NCI-H2171 treated with DMSO at 0.1 percent for 48 hours (cell line): ENCODE measurements at places on chromosomes 2 and 18.

DNA sequence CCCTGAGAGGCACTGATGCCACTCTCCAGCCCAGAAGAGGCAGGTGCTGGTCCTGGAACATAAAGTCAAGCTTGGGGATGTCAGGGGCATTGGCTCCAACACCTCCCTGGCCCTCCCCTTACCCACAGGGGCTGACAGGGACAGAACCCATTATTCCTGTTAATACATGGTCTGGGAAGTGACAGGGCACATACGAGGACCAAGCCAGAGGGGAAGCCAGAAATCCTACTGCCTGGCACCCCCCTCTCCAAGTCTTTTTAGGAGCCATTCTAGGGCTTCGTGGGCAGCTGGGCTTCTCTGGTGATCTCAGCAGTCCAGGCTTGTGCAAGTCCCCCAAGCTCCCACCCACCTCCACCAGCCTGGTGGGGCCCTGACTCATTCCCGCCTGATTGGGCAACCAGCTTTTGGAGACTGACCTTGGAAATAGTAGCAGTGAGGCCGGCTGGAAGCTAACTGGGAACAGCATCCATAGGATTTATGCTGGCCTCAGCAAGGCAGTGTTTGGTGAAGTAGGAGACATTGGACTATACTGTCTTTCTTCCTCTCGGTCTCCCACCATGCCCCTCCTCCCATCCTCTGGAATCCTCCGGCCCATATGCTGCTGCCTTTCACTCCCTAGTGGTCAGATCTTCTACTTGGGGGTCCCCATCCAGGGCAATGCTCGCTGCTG lies 86.4 kb upstream of the HK2 start:
- DNase-seq: no peak

DNA sequence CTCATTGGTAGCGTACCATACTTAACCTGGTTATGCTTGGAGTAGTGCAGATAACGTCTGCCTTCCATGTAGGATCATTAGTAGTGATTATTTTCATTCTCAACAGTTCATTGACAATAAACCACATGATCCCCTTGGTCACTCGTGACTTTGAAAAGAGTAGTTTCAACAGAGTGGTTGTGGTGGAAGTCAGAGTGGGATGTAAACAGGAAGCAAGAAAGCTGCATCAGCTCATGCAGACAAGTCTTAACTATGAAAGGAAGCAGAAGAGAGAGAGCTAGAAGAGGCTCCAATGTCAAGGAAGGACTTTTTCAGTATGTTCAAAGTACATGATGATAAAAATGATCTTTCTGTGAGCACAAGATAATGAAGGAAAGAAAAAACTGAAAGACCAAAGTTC lies 287.4 kb downstream of the MBD2 start:
- no peak for DNase-seq

DNA sequence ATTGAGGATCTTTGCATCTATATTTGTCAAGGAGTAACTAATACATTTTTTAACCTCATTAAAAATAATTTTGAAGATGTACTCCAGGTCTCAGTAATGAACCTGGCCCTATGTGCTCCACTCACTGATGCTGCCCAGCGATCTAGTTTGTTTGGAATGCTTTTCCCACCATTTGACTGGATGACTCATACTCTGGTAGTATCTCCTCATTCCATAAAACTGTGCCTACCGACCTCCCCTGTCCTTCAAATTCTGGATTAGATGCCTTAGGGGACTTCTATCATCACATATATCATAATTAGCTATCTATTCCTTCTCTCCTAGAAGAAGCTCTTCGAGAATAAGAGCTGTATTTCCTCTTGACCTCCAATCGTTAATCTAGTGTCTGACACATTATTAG lies 83.8 kb downstream of the FAM117B start:
- DNase-seq: no peak

DNA sequence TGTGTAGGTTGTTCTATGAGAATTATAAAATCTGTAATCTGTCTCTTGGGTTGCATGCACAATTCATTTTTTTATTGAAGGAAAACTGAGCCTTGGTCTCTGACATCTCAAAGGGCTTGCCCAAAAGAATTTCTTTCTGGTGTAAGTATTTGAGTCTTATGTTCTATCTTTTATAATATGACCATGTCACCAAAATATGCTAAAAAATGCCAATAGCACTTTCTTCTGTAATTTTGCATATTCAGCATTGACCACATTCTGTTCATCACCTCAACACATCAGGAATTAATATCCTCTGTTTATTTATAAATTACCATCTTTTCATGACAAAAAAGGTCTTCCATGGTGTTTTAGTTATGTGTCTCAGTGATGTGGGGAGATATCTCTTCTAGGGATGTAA lies 268.7 kb upstream of the TCF4 start:
- DNase-seq: no peak

- no peak for DNase-seq
Measured at GRCh38 chr18:59005262-59005661, 134.4 kb upstream of the SEC11C start.

- DNase-seq: no peak
Measured at GRCh38 chr2:190748966-190749365, 100.1 kb downstream of the NAB1 start.

- DNase-seq: no peak
Measured at GRCh38 chr2:181165199-181165868, 184.9 kb downstream of the UBE2E3 start.

- DNase-seq: no peak
Measured at GRCh38 chr2:932320-933115, 18.1 kb upstream of the SNTG2 start.

DNA sequence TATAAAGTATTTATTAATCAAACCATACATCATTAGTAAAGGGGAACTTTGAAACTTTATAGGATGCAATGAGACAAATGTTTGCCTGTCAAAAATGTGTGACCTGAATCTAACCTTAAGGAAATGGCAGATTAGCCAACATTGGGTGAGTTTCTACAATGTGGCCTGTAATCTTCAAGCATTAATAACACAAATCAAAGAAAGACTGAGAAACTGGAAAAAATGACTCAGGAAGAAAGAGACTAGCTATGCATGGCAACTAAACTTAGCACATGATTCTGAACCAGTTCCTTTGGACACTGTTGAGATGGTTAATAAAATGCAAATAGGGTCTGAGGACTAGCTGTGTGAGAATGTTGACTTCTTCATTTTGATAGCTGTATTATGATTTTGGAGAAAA lies 628.6 kb upstream of the ID2 start:
- DNase-seq: no peak

DNA sequence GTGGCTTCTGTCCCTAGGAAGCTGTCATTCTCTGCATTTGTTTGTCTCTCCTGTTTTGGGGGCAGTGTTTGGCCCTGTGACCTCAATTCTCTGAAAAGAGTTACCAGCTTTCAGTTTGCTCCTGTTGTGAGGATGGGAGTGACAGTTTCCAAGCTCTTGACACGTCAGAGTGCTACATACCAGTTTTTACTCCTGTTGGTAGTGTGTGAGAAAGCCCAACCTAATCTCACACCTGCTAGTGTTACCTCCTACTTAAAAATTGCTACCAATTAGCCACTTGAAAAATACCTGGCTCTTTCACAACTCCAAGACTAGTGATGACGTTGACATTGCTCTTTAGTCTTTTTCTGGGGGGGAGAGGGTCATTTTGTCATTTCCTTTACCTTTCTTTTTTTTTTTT lies 14.1 kb downstream of the SKA1 start:
- no peak for DNase-seq
